ENCODE measurements at places on chromosomes 1 and 21.
A peak's percentile ranks its signal among the peaks of the same experiment; 100 is the strongest.

DNA sequence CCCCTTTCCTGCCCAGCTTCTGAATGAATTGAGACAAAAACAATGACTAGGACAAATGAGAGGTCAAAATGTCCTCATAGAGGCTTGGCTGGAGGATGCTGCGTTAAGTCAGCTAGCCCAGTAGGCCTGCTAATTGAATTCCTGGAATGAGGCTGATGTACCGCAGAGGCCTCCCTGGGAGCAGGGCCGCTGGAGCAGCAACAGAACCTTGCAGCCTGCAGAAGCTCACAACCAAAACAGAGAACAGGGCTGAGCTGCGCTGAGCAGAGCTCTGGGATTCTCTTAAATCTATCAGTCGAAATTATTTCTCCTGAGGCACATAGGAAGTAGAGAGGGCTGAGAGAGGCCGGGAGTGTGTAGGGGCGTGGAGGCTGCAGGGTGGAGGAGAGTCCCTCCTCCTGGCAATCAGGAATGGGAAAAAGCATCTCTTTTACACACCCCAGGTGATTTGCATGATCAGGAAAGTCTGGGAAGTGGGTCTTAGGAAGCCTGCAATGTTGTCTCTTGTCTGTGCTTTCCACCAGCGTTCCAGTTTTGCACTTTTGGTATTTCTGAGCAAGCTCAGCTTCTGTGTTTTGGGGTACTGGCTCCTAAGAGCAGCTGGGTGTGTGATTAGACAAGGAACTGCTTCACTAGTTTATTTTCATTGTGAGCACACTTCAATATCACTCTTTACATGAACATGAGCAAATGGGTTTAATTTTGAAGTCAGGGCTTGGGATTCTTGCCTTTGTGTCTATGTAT is 66.5 kb downstream of the RYR2 start:
- DNase-seq, result no peak
- H3K4me1 ChIP-seq, result no peaks in the 10 kb centered on the region
- H3K36me3 ChIP-seq, result no peaks in the 10 kb centered on the region
- H3K27me3 ChIP-seq, result peaks cover 1% of the 10 kb centered on the region

- peaks cover 6% of the 10 kb centered on the region for H3K4me1 ChIP-seq
- H3K27me3 ChIP-seq, result peaks cover 2% of the 10 kb centered on the region
- no peak overlapping the region for H3K4me3 ChIP-seq
Measured at GRCh38 chr21:42586406-42586805, 67.0 kb upstream of the PDE9A start.

GRCh38 chr1:178345807-178346206 is 151.0 kb downstream of the CLEC20A start:
- H3K4me1 ChIP-seq, result no peaks in the 10 kb centered on the region
- no peak overlapping the region for H3K27ac ChIP-seq
- no peak for DNase-seq
- H3K27me3 ChIP-seq, result no peaks in the 10 kb centered on the region

DNA sequence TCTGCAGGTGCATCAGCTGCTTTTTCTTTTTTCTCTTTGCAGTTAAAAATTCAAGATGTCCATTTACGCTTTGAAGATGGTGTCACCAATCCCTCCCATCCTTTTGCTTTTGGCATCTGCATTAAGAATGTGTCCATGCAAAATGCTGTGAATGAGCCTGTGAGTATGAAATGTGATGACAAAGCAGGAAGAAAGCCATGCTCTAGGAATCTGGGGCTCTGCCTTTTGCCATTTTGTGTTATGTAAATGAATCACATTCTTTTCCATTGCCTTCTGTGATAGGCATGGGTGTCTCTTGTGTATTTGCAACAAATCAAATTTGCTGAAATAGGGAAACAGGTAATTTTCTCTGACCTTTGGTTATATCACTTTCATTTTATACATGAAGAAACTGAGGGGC is 19.4 kb downstream of the VPS13D start:
- H3K27me3 ChIP-seq, result no peaks in the 10 kb centered on the region
- H3K36me3 ChIP-seq, result peaks cover 35% of the 10 kb centered on the region
- no peak overlapping the region for H3K27ac ChIP-seq
- H3K4me1 ChIP-seq, result no peaks in the 10 kb centered on the region
- DNase-seq, result no peak

- peaks cover 3% of the 10 kb centered on the region for H3K27me3 ChIP-seq
- H3K27ac ChIP-seq, result no peak overlapping the region
- H3K36me3 ChIP-seq, result no peaks in the 10 kb centered on the region
- peaks cover 2% of the 10 kb centered on the region for H3K4me1 ChIP-seq
- no peak overlapping the region for H3K4me3 ChIP-seq
Measured at GRCh38 chr21:45456584-45457160, 51.7 kb downstream of the COL18A1 start.

DNA sequence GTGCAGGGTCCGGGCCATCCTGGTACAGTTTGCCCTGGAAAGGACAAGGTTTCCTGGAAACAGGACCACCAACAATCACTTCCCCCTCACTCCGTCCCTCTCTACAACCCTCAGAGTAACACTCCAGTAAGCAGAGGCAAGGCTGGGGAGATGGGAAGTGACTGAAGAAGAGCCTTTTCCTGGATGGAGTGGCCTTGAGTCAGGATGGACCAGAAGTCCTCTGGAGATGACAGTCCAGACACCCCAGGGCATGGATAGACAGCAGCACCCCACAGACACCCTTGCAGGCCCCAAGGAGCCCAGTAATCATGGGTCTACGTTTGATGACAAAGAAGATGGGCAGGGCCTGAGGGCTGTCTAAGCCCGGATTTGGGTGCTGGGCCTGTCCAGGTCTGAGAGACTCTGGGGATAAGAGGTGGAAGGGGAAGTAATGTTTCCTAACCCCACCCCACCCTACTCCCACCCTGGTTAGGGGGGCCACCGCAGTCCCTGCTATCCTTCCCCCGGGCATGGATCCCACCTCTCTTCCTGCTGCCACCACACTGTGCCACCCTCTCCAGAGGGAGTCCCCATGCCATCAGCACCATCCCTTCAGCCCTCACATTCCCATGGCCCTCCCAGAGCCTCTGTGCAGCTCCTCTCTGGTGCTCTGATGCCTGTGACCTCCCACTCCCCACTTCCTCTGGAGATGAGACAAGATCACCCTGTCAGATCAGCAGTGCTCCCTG is 7.2 kb upstream of the S100A8 start:
- no peaks in the 10 kb centered on the region for H3K36me3 ChIP-seq
- H3K27ac ChIP-seq, result no peak overlapping the region
- peaks cover 11% of the 10 kb centered on the region for H3K27me3 ChIP-seq
- H3K4me3 ChIP-seq, result no peak overlapping the region
- no peaks in the 10 kb centered on the region for H3K4me1 ChIP-seq

- no peak overlapping the region for H3K27ac ChIP-seq
- no peak for DNase-seq
- no peaks in the 10 kb centered on the region for H3K4me1 ChIP-seq
- H3K4me3 ChIP-seq, result no peak overlapping the region
- H3K27me3 ChIP-seq, result peaks cover 4% of the 10 kb centered on the region
Measured at GRCh38 chr1:17232759-17233661, 15.9 kb upstream of the PADI3 start.

- H3K27ac ChIP-seq, result no peak overlapping the region
- no peak overlapping the region for H3K4me3 ChIP-seq
- no peak for DNase-seq
- no peaks in the 10 kb centered on the region for H3K36me3 ChIP-seq
Measured at GRCh38 chr1:54867717-54868057, 19.3 kb downstream of the DHCR24 start.

DNA sequence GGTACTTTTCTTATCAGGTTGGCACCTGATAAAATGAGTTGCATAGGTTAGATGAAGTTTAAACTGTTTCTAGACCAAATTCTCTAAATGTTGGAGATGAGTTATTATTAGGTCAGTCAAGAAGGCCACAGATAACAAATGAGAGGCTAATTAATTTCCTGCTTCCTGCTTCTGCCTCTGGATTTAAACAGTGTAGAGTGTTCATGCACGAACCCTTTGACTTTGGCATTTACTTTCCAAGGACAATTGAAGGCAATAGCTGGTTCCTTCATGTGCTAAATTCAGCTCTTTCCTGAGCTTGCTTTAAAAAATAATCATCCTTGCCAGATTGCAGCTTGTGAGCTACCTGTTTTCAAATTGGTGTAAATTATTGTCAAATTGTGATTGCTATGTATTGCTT is 80.6 kb downstream of the RASAL2 start:
- H3K4me3 ChIP-seq, result no peak overlapping the region
- DNase-seq, result no peak
- no peak overlapping the region for H3K27ac ChIP-seq
- no peaks in the 10 kb centered on the region for H3K27me3 ChIP-seq
- H3K36me3 ChIP-seq, result no peaks in the 10 kb centered on the region

- peaks cover 2% of the 10 kb centered on the region for H3K36me3 ChIP-seq
- no peak overlapping the region for H3K4me3 ChIP-seq
- no peak for DNase-seq
- H3K27ac ChIP-seq, result no peak overlapping the region
- peaks cover 2% of the 10 kb centered on the region for H3K27me3 ChIP-seq
Measured at GRCh38 chr1:61561666-61562065, 163.3 kb downstream of the TM2D1 start.

DNA sequence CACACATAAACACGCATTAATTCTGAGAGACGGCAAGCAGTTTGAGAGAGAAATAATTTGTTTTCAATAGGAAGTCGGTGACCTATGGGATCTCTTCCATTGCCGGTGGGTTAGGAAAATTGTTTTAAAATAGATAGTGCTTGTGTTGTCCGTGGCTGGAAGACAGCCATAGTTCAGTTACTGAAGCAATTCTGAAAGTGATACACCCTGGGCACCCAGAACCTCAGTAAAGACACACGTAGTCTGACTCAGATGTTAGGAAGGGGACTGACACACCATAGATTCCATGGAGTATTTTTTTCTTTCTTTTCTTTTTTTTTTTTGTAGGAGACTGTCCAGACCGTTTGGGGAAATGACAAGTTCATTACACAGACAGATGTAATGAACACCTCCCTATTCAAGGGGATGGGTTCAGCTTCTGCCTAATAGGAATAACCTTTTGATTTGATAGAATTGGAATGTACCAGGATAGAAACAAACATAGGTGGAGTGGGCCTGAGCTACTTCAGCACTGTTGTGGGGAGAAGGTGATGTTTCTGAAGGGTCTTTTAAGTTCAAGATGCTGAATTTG is 1.6 kb downstream of the C1orf21 start:
- H3K27ac ChIP-seq, result peak overlapping the region; percentile 98
- peaks cover 5% of the 10 kb centered on the region for H3K36me3 ChIP-seq
- peak; percentile 68 for DNase-seq
- peak overlapping the region; percentile 96 for H3K4me3 ChIP-seq
- peaks cover 59% of the 10 kb centered on the region for H3K4me1 ChIP-seq
- H3K27me3 ChIP-seq, result peaks cover 12% of the 10 kb centered on the region

- H3K4me1 ChIP-seq, result peaks cover 72% of the 10 kb centered on the region
- peak; percentile 64 for DNase-seq
- H3K36me3 ChIP-seq, result peaks cover 37% of the 10 kb centered on the region
- H3K27me3 ChIP-seq, result no peaks in the 10 kb centered on the region
- H3K27ac ChIP-seq, result peak overlapping the region; percentile 96
Measured at GRCh38 chr1:159012495-159012894, 2.8 kb downstream of the IFI16 start.

- peaks cover 8% of the 10 kb centered on the region for H3K4me1 ChIP-seq
- H3K4me3 ChIP-seq, result no peak overlapping the region
- no peak for DNase-seq
- no peaks in the 10 kb centered on the region for H3K27me3 ChIP-seq
Measured at GRCh38 chr1:227892489-227893299, 55.0 kb downstream of the WNT9A start.

GRCh38 chr1:42414551-42415496 is 34.2 kb downstream of the RIMKLA start:
- H3K27me3 ChIP-seq, result peaks cover 1% of the 10 kb centered on the region
- DNase-seq, result no peak
- no peaks in the 10 kb centered on the region for H3K36me3 ChIP-seq
- no peak overlapping the region for H3K27ac ChIP-seq
- no peaks in the 10 kb centered on the region for H3K4me1 ChIP-seq

- H3K27ac ChIP-seq, result no peak overlapping the region
- no peaks in the 10 kb centered on the region for H3K27me3 ChIP-seq
- no peaks in the 10 kb centered on the region for H3K36me3 ChIP-seq
- peaks cover 4% of the 10 kb centered on the region for H3K4me1 ChIP-seq
- DNase-seq, result peak; percentile 50
- H3K4me3 ChIP-seq, result no peak overlapping the region
Measured at GRCh38 chr1:1144122-1144842, 28.4 kb upstream of the C1orf159 start.

DNA sequence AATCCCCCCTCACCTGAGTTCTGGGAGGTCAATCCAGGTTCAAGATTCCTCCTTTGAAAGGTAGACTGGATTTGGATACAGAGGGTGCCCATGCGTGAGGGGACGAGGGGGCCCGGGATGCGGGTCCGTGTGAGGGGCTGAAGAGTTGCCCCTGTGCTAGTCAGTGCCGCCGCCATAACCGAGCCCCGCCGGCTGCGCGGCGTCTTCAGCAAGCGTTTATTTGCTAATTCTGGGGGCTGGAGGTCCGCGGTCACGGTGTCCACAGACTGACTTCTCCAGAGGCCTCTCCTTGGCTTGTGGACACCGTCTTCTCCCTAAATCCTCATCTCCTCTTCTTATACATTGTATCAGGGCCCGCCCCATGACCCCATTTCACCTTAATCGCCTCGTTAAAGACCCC is 20.9 kb upstream of the SAMD11 start:
- peaks cover 13% of the 10 kb centered on the region for H3K27me3 ChIP-seq
- peak overlapping the region; percentile 7 for H3K4me3 ChIP-seq
- no peak overlapping the region for H3K27ac ChIP-seq
- no peak for DNase-seq
- H3K4me1 ChIP-seq, result peaks cover 17% of the 10 kb centered on the region

DNA sequence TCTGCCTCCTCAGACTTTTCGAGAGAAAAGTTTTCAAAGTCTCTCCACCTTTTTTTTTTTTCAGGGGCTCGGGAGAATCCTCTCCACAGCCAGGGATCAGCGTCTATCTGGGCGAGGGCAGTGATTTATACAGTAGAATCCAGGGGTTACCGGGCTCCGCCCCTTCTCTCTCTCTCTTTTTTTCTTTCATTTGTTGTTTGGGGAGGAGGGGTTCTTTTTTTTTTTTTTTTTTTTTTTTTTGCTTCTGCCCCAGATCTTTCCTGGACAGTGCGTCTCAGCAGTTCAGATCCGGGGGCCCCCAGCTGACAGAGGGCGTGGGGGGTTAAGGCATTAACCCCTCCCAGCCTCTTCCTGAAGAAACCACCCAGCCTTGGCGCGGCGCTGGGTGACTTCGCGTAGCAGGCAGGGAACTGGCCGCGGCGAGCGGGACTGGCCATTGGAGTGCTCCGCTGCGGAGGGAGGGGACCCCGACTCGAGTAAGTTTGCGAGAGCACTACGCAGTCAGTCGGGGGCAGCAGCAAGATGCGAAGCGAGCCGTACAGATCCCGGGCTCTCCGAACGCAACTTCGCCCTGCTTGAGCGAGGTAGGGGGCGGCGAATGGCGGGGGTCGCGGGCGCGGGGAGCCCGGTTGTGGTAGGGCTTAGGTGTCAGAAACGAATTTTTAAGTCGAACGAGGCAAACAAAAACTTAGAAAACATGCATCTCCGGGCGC is at the start of gene S1PR1:
Gene S1PR1, plus strand, starts transcription at position 504 of the 713 bp plus-strand sequence. CDS start 1,966 bp downstream, outside the sequence.
- peaks cover 60% of the 10 kb centered on the region for H3K4me1 ChIP-seq
- peak; percentile 74 for DNase-seq
- peaks cover 14% of the 10 kb centered on the region for H3K27me3 ChIP-seq
- H3K27ac ChIP-seq, result peak within 1 kb of the TSS; percentile 93
- peak within 1 kb of the TSS; percentile 100 for H3K4me3 ChIP-seq

GRCh38 chr1:155889566-155889965 is 21.6 kb downstream of the RIT1 start:
- H3K27ac ChIP-seq, result no peak overlapping the region
- H3K27me3 ChIP-seq, result no peaks in the 10 kb centered on the region
- no peak for DNase-seq
- no peaks in the 10 kb centered on the region for H3K36me3 ChIP-seq
- peaks cover 13% of the 10 kb centered on the region for H3K4me1 ChIP-seq
- no peak overlapping the region for H3K4me3 ChIP-seq

Measured in immature natural killer cell (primary cell).